ENCODE measurements at places on chromosomes 2 and 18.

DNA sequence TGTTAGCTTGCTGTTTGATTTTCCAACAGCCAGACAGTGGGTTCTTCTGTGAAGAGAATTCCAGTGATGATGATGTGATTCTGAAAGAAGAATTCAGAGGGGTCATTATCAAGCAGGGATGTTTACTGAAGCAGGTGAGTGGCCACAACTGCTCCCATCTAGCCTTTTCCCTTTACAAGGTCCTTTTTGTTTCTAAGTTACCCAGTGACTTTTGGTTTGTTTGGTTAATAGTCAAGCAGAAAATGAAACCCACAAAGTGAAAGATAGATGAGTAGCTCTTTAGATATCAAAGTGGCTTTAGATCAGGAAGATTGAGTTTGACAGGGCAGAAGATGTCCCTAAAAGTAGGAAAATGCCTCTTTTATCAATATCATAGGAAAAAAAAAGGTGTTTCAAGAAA lies 23.3 kb downstream of the PLEK start:
- no peak for DNase-seq

- no peak for DNase-seq
These were observed 207.4 kb upstream of the HDAC4 start for GRCh38 chr2:239608260-239608659.

DNA sequence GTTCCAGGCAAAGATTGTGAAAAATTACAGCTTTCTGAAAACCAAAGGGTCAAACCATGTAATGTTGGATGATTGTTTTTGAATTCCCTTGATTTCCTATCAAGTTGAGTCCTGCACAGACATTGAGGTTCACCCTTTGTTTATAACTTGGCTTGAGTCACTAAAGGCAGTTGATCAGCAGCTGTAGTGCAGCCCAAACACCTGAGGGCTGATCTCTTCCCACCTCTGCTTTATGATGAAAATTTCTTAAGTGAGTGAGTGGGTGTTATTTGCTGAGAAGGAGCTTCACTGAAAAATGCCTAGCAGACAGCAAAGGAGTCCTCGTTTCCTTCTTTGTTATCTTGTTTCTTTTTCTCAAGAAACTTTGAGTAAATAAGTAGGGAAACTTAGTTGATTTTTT lies 31.9 kb upstream of the BMPR2 start:
- no peak for DNase-seq

- DNase-seq, result no peak
These were observed 62.9 kb downstream of the RAD51AP2 start for GRCh38 chr2:17455343-17455742.

DNA sequence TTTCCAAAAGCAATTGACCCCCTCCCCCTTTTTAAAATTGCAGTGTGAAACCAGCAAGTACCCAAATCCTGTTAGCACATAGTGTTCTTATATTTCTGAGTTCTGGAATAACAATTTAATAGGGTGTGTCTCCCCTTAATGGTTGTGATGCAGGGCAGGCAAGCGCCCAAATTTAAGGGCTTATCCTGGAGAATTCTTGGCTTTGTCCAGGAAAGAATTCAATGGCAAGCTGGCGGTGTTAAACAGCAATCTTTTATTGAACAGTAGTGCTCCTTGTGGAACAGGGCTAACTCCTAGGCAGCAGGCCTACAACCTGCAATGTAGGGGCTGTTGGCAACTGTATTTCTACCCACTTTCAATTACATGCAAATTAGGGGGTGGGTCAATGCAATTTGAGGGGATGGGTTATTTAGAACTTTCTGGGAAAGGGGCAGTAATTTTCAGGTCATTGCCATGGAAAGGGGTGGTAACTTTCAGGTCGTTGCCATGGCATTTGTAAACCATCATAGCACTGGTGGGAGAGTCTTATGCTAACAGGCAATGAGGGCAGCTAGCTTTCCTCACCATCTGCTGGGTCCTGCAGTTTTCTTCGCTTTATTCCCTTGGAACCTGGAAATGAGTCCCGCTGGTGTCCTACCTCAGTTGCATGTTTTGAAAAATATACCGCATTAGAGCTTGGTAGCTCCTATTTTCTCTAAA lies 149.0 kb upstream of the KCTD1 start:
- no peak for DNase-seq

DNA sequence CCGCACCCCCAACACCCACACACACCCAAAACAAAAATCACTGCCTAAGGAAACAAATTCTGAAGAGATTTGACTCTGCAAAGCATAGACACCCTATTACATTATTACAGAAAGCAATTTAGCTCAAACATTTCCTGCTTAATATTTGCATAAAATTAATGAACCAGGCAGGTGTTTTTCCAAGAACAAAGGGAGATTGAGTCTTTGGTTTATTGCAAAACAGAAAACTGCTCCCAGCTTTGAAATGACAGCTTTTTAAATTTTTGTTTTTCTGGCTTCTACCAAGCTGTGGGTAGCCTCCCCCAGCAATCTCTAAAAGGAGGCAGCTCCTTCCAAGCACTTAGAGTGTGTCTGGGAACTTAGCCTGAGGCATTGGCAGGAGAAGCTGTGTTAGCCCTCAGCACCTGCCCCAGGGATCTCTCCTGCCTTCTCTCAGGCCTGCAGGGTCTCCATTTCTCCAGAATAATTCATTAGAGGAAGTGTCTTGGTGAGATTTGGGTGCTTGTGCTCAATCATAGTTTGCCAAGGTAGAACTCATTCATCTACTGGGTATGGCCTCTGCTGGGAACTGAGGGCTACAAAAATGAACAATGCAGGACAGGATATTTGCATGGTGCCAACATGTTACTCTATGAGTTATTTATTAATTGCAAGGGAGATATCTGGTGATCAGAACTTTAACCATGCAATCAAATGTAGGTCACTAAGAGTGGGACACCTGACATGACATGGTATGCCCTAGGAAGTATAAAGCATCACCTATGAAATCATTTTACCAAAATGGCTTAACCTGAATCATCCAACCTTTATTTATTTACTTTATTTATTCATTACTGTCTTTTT lies 58.7 kb downstream of the B3GNT2 start:
- DNase-seq, result no peak

DNA sequence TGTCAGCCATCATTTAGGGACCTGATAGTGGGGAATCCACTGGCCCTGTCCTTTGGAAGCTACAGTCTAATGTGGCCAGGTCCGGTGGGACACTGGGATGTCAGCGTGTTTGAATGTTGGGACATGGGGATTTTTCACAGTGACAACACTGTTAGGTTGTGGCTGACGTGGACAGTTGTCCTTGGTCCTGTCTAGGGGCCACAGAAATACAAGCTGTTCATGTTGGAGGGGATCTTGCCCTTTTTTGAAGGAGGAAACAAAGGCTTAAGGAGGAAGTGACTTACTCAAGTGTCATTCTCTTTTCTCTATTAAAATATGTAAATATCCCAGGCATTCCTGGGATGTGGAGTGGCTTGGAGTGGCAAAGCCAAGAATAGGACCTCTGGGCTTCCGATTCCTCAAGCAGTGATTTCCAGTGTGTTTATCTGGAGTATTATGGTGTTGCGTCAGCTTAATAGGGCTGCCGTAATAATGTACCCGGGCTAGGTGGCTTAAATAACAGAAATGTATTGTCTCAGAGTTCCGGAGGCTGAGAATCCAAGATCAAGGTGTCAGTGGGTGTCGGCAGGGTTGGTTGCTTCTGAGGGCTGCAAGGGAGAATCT lies 8.5 kb downstream of the ACOXL start:
- no peak for DNase-seq

GRCh38 chr18:42801706-42802105 lies 313.8 kb downstream of the RIT2 start:
- DNase-seq, result no peak

- DNase-seq, result no peak
These were observed 41.9 kb upstream of the SCN9A start for GRCh38 chr2:166417669-166418068.

GRCh38 chr2:178530625-178531142 lies 50.4 kb downstream of the PLEKHA3 start:
- no peak for DNase-seq

DNA sequence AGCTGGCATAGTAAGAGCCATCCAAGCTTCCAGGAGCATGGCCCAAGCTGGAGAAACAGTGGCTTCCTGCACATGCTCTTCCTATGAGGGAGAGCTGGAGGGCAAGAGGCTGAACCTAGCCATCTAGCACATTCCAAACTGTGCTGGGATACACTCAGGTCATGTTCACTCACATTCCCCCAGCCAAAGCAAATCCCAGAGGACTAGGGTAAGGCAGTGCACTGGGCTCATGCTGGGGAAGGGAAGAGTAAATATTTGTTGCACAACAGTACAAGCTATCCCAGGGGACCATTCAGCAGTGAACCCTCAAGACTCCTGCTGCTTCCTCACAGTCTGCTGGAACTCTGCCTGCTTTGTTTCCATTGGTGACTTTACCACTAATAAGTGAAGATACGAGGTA lies 20.7 kb upstream of the GYPC start:
- no peak for DNase-seq

DNA sequence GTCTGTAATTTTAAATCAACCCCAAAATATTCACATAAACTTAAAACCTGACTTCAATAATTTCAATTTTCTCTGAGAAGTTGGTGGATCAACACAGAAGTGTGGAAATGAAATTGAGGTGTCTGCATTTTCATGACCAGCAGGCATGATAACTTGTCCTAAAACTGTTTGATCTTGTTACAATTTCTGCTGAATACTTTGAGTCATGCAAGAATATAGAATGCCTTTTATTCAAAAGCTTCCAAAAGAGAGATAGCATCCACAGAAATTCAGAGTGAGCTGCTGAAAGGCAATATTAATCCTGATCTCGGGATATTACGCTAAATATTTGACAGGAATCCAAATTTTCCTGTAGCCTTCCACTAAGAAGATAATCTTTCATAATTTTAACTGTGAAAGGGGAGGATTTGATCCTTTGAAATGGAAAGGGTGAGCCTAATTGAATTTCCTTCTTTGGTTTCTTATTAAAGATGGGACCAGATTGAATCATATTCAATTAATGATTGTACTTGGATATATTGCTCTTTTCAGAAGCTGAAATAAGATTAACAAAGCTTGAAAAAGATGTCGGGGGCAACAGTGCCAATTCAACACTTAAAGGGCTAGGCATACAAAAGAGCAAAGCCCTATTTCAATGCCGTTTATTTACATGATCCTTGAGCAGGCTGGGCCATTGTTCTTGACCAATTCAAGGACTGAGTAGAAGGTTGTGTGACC lies 129.3 kb downstream of the NCKAP5 start:
- no peak for DNase-seq

DNA sequence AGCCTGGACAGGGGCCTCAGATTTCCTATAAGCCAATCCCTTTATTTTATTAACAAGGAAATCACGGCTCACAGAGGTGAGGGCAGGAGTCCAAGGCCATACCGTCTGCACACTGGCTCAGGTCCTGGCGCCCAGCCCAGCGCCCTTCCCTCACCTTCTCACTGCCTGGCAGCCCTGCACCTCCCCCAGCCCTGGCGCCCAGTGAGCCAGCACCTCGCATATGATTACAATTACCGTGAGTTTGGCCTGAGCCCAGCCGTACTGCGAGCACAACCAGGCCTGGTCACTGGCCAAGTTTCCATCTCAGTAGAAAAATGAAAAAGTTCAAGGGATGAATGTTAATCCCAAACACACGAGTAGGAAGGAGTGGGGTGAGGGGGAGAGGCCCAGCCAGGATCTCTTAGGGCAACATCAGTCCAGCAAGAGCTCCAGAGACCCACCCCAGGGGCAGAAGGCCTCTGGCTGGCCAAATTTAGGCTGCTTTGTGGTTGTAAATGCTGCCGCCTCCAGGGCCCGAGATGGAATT lies 68.4 kb downstream of the MCFD2 start:
- DNase-seq, result no peak
